ENCODE measurements at places on chromosomes 5 and 9.
A peak's percentile ranks its signal among the peaks of the same experiment; 100 is the strongest.

- DNase-seq, result no peak
These were observed 86.2 kb downstream of the FEM1C start for GRCh38 chr5:115458416-115458815.

- no peak for DNase-seq
These were observed 8.5 kb downstream of the CPEB4 start for GRCh38 chr5:173896631-173897030.

GRCh38 chr5:61659221-61659696 lies 327.2 kb downstream of the ZSWIM6 start:
- DNase-seq, result no peak

- no peak for DNase-seq
These were observed 37.0 kb downstream of the B4GALT1 start for GRCh38 chr9:33129886-33130881.

GRCh38 chr9:124553738-124554137 lies 46.5 kb upstream of the NR5A1 start:
- DNase-seq, result no peak

GRCh38 chr9:3795556-3795955 lies 269.8 kb upstream of the RFX3 start:
- no peak for DNase-seq

- DNase-seq, result peak; percentile 27
These were observed 10.5 kb downstream of the CDHR2 start for GRCh38 chr5:176559683-176560082.

DNA sequence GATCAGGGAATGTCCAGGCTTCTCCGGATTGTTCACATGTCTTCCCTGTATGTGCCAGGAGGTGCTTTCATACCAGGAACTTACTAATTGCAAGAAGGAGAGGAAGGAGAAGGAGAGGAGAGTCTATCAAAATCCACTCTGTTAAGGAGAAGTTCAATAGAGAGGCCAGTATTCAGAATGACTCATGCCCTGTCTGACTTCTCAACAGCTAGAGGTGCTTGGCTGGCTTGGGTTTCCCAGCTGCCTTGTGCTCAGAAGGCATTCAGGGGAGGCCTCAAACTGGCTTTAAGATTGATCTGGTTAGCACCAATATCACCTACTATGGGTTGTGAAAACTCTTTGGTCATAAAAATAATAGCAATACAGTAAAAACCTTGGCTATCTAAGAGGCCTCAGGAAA lies 167.9 kb upstream of the GLRA1 start:
- DNase-seq, result no peak

- no peak for DNase-seq
These were observed 470 bp upstream of the SLC22A5 start for GRCh38 chr5:132369007-132369473.

- DNase-seq, result no peak
These were observed 47.5 kb downstream of the CDK5RAP2 start for GRCh38 chr9:120532475-120532874.

- DNase-seq, result peak; percentile 66
These were observed 11.5 kb downstream of the SMIM3 start for GRCh38 chr5:150789943-150790611.

GRCh38 chr9:74691058-74691457 lies 193.9 kb downstream of the RORB start:
- DNase-seq, result no peak
